ENCODE measurements at places on chromosomes 7 and 10. TPM values are rescaled to one million over a fixed set of nuclear protein-coding genes. Genes with fewer than 3 reads are reported as not detected.
A peak's percentile ranks its signal among the peaks of the same experiment; 100 is the strongest.

GRCh38 chr10:112295853-112296830 is 12.9 kb downstream of the TECTB start:
- DNase-seq, result no peak
- H3K36me3 ChIP-seq, result no peaks in the 10 kb centered on the region
- no peak overlapping the region for H3K27ac ChIP-seq
- H3K4me1 ChIP-seq, result no peaks in the 10 kb centered on the region
- peaks cover 57% of the 10 kb centered on the region for H3K27me3 ChIP-seq
- H3K4me3 ChIP-seq, result no peak overlapping the region

DNA sequence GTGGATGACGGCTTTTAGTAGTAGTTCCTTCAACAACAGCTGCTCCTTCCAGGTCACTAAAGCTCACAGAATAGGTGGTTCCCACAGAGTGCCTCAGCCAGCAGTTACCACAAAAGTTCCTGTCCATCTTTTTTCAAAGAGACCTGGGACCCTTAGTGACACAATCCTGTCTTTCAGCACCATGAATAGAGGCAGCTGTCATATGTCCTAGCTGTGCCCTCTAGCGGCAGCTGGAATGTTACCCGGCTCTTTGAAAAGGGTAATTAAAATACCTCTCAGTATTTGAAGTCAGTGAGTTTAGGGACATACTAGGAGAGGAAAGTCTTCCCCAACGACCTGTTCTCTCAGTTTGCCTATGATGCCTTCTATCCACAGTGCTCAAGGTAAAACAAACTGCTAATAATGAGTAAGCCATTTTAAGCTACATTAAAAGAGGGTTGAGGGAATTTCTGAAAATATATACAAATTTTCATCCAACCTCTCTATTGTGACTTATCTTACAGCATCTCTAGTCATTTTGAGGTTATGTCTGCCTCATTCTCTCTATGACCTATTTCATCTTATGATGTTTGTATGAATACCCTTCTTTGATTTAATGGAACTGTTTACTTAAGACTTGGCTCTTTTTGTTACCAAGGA is 290.8 kb downstream of the NXPH1 start:
- peak; percentile 74 for DNase-seq
- H3K4me3 ChIP-seq, result no peak overlapping the region
- no peaks in the 10 kb centered on the region for H3K27me3 ChIP-seq
- no peak overlapping the region for H3K27ac ChIP-seq

DNA sequence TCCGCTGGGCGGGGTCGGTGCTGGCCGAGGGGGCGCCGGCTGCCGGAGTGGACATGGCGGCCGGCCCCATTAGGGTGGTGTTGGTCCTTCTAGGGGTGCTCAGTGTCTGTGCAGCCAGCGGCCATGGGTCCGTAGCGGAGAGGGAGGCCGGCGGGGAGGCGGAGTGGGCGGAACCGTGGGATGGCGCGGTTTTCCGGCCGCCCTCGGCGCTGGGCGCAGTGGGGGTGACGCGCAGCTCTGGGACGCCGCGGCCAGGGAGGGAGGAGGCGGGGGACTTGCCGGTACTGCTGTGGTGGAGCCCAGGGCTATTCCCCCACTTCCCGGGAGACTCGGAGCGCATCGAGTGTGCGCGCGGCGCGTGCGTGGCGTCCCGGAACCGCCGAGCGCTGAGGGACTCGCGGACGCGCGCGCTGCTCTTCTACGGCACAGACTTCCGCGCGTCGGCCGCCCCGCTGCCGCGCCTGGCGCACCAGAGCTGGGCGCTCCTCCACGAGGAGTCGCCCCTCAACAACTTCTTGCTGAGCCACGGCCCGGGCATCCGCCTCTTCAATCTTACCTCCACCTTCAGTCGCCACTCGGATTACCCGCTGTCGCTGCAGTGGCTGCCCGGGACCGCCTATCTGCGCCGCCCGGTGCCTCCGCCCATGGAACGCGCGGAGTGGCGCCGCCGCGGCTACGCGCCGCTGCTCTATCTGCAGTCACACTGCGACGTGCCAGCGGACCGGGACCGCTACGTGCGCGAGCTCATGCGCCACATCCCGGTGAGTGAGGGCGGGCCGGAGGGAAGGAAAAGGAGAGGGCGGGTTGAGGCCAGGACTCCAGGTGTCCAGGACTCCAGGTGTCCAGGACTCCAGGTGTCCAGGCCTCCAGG is 9.3 kb upstream of the CHCHD1 start:
- H3K4me3 ChIP-seq, result peak overlapping the region; percentile 93
- peaks cover 67% of the 10 kb centered on the region for H3K36me3 ChIP-seq
- no peaks in the 10 kb centered on the region for H3K27me3 ChIP-seq
- H3K27ac ChIP-seq, result peak overlapping the region; percentile 35
- peaks cover 24% of the 10 kb centered on the region for H3K4me1 ChIP-seq

DNA sequence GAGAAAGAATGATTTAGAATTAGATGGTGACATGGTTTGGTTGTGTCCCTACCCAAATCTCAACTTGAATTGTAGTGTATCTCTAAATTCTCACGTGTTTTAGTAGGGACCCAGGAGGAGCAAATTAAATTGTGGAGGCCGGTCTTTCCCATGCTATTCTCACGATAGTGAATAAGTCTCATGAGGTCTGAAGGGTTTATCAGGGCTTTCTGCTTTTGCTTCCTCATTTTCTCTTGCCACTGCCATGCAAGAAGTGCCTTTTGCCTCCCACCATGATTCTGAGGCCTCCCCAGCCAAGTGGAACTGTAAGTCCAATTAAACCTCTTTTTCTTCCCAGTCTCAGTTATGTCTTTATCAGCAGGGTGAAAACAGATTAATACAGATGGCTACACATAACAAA is 167.4 kb upstream of the SVIL start:
- H3K27me3 ChIP-seq, result no peaks in the 10 kb centered on the region
- H3K27ac ChIP-seq, result peak overlapping the region; percentile 14
- no peak overlapping the region for H3K4me3 ChIP-seq
- peaks cover 12% of the 10 kb centered on the region for H3K36me3 ChIP-seq

DNA sequence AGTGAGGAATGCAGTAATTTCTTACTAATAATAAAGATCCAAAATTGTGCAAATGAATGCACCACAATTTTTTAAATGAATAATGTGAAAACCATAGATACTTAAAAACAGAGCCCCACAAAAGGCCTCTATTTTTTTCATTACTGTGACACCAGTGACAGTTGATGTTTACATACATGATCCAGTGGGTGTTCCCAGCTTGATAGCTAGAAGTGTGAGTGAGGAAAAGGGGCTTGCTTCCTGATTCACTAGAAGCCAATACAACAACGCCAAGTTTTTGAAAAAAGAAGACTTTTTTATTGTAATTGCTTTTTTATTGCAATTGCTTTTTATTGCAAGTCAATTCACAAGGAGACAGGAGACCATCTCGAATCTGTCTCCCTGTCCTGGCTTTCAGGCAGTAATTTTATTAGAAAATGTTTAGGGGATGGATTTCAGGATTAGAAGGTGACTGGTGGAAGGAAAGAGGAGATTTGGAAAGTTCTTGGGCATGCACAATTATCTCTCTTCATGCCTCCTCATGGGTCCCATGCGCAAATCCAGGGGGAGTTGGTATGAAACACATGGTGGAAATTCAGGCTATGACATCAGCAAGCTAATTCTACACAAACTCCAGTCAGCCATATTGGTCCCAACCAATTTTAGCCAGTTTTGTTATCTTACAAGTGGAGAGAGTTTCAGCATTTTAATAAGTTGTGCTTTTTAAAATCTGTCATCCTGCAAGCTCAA is 44.4 kb upstream of the ZNF438 start:
- H3K27ac ChIP-seq, result peak overlapping the region; percentile 67
- H3K27me3 ChIP-seq, result no peaks in the 10 kb centered on the region
- peaks cover 6% of the 10 kb centered on the region for H3K36me3 ChIP-seq
- no peak for DNase-seq

The STEAP1 gene
- 41.8 TPM for total RNA-seq

GRCh38 chr10:130936851-130937250 is 374.7 kb downstream of the TCERG1L start:
- H3K27ac ChIP-seq, result no peak overlapping the region
- H3K27me3 ChIP-seq, result no peaks in the 10 kb centered on the region
- H3K4me1 ChIP-seq, result no peaks in the 10 kb centered on the region

- no peak overlapping the region for H3K27ac ChIP-seq
- no peaks in the 10 kb centered on the region for H3K36me3 ChIP-seq
- no peaks in the 10 kb centered on the region for H3K27me3 ChIP-seq
- H3K4me3 ChIP-seq, result no peak overlapping the region
- no peaks in the 10 kb centered on the region for H3K4me1 ChIP-seq
- DNase-seq, result no peak
Observed at GRCh38 chr10:130875897-130876472, 435.5 kb downstream of the TCERG1L start.
